ENCODE measurements at places on chromosomes 3 and 15.
A peak's percentile ranks its signal among the peaks of the same experiment; 100 is the strongest.

GRCh38 chr15:94400526-94401298 lies 169.4 kb downstream of the MCTP2 start:
- DNase-seq: no peak

DNA sequence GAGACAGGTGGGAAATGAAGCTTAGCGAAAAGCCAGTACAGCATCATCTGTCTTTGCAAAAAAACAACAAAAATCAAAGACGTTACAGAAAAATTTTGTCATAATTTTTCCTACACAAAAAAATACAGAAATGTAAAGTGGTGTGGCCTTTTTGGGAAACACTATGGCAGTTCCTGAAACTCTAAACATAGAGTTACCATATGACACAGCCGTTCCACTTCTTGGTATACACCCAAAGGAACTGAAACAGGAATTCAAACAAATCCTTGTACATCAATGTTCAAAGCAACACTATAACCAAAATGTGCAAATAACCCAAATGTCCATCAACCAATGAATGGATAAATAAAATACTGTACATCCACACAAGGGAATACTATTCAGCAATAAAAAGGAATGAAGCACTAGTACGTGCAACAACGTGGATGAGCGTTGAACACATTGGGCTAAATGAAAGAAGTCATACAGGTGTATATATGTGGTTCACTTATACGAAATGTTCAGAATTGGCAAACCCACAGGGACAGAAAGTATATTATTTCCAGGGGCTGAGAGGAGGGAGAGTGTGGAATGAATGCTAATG lies 46.8 kb downstream of the GLB1 start:
- no peak for DNase-seq

- DNase-seq: peak; percentile 23
Measured at GRCh38 chr3:133136114-133137041, 98.2 kb downstream of the TMEM108 start.

- no peak for DNase-seq
Measured at GRCh38 chr15:96093063-96093462, 237.4 kb upstream of the NR2F2 start.

GRCh38 chr3:59813148-59813538 lies 763.3 kb upstream of the CFAP20DC start:
- DNase-seq: no peak

DNA sequence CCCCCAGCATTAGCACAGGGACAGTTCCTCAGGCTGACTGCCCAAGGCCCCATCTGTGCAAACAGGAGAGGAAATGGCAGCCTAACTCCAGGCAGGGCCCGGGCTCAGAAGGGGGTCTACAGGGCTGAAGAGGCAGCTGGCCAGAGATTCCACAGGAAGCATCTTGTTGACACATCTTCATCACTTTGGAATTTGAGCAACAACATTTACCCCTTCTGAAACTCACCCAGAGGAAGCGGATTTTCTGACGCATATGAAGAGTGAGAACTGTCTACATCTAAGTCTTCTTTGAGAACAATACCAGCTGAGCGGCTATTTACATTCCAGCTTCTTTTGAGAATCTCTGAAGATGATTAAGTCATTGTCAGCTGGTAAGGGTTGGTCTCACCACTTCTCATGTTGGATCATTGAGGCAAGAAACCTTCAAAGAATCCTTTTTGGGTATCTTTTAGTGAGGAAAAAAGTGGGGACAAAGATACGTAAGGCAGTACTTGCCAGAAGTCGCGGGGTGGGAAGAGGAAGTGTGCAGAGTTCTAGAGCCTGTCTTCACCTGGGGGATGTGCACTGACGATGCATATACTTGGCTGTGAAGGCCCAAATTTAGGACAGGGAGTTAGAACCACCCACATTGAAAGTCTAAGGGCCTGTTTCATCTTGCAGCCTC lies 25.4 kb upstream of the SRP14 start:
- peak; percentile 41 for DNase-seq

- no peak for DNase-seq
Measured at GRCh38 chr3:81911221-81911620, 149.8 kb upstream of the GBE1 start.

DNA sequence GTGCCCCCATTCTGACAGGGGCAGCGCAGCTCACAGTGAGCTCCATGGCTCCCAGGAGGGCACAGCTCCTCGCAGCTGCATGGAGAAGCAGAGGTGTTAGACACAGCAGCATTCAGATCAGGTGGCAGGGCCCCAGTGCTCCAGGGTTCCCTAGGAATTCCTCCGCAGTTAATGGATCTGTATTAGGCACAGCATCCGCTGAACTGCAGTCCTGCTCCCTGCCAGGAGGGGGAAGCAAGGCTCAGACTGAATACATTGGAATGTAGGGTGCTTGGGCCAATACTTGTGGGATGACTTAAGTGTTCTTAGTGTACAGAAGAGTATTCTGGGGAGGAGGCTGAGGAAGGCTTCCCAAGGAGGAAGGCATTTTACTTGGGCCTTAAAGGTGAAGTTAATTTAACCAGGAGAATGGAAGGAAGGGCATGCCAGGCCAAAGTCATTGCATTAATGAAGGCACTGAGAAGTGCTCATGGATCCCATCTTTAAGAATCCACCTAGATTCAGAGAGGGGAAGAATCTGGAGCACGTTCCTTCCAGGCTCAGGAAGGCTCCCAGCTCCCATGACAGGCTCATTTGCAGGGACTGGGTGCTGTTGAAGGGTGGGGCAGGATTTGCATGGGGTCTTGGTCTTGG lies 111.6 kb downstream of the RAB11A start:
- peak; percentile 54 for DNase-seq

DNA sequence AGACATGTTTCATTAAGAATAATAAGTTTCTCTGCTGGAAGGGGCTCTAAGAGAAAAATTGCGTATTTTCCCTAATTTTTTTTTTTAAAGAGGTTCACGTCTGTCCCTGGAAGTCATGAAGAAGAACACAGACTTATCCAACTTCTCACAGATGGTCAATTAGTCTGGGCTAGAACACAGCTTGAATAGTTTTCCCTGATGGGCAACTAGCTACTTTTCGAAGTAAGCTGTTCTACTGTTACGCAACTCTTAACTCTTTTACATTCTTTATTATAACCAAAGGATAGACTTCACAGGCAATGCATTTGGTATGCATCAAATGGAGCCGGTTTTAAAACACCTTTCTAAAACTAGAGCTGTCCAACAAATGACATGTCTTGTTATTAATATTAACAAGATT lies 144.2 kb upstream of the TNIK start:
- no peak for DNase-seq

DNA sequence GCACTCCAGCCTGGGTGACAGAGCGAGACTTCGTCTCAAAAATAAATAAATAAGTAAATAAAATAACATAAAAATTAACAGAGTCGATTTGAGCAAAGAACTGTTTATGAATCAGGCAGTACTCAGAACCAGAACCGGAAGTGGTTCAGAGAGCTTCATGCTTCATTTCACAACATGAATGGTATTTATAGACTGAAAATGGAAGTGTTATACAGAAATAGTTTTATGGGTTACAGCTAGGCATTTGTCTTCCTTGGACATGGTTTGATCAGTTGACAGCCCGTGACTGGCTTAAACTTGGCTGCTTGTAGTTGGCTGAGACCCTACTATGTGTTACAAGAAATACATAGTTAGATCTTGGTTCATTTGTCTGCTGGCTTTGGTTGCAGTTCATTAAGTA lies 216.0 kb upstream of the MCTP2 start:
- no peak for DNase-seq

DNA sequence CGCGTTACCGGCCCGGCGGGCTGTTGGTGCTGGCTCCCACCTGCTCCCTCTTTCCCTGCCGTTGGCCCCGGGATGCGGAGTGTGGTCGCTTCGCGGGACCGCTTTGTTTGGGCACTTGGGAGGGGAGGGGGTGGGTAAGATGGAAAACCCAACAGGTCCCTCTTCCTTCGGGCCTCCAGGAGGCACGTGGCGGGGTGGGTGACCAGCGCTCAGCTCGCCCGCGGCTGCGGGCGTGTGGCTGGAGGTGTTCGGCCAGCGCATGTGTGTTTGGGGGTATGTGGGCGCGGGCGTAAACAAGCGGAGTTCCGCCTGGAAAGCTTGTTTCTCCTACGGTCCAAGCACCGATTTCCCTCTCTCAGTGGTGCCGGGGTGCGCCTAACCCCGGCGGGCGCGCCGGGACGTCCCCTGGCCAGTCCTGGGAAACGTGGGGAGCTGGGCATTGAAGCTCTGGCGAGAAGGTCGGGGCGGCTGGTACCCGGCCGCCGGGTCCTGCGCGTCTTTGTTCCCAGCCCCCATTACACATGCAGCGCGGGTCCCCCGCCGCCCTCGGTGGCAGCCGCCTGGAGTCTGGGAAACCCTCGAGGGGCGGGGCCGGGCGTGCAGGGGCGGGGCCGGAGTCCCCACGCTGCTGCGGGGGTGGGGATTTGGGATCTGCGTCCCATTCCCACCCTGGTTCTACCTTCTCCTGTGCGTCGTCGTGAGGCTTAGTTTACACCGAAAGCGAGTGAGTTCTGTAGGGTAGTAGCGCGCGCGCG lies 1.4 kb downstream of the ACVR2B start:
- peak; percentile 76 for DNase-seq

DNA sequence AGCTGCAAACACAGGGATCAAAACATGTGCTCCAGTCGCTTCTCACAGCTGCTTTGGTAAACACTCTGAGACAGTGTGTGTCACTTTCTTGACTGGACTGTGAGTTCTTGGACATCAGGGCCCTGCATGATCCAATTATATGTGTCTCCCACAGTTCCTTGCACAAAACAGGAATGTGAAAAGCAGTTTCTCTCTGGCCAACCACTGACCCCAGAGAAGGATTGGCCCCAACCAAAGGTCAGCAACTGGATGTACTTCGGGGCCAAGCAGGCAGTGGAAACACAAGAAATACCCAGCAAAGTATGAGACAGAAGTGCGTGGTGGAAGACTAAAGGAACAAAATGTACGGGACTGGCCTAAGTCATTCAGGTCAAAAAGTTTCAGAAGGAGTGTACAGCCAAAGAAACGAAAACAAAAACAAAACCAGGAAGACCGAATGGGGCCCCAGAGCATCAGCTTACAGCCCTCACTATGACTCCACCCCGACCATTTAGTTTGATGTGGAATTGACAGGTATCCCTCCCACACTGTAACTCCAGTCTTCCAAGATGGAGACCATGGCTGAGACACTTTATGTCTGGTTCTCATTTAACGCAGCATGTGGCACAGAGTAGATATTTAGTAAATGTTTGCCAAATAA lies 76.7 kb upstream of the LPP start:
- no peak for DNase-seq

GRCh38 chr3:31490502-31490901 lies 42.2 kb upstream of the STT3B start:
- no peak for DNase-seq

DNA sequence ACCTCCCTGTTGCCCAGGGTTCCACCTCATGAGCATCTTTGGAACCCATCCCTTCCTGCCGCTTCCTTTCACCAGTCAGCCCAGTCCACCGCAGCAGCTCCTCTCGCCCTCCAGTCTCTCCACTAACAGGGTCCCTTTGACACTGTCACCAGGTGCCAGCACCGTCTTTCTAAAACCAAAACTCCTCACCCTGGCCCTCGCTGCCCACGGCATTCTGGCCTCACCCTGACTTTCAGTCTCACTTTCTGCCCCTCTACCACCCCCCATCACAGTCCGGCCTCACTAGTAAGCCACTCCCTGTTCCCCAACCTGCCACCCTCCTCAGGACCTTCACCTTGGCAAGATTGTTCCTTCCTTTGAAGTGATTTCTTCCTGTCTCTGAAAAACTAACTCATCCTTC lies 4.2 kb downstream of the PPCDC start:
- DNase-seq: no peak

GRCh38 chr15:60673918-60674558 lies 195.1 kb upstream of the ICE2 start:
- DNase-seq: peak; percentile 52

GRCh38 chr3:34725774-34726173 lies 913.6 kb upstream of the ARPP21 start:
- no peak for DNase-seq

DNA sequence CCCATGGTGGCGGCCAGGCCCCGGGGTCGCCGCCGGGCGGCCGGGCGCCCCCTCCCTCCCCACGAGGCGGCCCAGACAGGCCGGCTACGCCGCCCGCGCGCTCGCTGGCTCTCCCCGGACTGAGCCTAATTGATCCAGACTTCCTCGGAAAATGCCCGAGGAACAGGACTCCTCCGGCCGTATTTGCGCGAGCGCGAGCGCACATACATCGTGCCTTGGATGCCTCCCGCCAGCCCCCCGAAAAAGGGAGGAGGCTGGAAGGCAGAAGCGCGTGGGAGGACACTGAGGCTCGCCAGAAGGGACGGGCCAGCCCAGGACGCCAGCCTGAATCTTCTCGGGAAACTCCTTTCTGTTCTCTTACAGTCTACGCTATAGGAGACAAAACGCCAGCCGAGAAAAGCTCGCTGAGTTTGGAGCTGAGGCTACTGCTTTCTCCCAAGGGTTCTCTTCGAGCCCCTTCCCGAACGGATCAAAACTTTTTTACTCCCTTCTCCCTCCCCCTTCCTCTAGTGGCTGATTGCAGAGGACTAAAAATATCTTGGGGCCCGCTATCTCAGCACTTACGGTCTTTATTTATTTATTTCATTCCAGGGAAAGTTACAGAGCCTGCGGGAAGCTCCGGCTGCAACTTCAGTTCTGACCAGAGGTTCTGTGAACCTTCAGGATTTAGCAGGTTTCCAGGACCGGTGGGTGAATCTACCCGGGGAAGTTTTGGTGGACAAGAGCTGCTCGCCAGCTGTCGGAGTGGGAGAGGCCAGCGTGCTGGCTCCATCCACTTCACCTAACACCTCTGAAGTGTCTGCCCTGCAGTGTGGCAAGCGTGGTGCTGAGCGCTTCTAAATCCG lies at the start of gene PDZRN3:
Gene PDZRN3 (minus strand): TSS at position 121 of the 845 bp plus-strand sequence.
- DNase-seq: peak; percentile 41

DNA sequence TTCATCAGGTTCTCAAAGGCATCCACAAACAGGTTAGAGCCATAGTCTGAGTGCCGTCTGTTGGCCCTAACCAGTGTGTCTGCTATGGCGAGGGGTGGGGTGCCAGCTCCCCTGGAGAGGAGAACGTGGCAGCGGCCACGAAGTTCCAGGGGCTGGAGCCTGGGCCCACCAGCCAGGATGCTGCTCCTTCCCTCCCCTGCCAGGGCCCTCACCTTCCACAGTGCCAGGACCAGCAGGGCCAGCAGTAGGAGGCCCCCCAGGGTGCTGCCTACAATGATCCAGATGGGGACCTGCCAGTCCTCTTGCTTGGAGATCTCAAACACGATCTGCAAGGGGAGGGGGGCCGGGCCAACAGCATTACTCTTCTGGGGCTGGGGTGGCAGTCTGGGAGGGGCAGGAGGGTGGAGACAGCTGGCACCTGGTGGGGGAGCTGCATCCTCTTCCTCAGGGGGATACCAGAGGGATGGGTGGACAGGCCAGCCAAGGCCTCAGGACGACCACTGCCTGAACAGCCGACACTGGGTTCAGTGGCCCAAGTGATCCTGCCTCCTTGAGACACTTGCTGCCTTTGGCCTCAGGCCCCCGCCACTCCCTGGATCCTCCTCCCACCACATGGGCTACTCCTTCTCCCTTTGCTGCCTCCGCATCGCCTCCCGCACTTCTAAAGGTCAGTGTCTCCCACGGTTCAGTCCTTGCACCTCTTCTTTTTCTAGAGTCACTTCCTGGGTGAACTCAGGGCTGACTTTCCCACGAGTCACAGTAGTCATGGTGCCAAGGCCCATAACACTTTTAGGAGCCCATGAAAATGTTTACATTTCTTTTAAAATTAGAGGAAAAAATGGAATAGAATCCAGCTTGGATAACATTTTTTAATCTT lies 26.3 kb downstream of the FEM1B start:
- DNase-seq: no peak
